ENCODE measurements at places on chromosomes 12 and 14.

GRCh38 chr12:14614704-14615121 lies 47.0 kb upstream of the PLBD1 start:
- DNase-seq = no peak

GRCh38 chr12:103632554-103633216 lies 45.6 kb downstream of the STAB2 start:
- no peak for DNase-seq

DNA sequence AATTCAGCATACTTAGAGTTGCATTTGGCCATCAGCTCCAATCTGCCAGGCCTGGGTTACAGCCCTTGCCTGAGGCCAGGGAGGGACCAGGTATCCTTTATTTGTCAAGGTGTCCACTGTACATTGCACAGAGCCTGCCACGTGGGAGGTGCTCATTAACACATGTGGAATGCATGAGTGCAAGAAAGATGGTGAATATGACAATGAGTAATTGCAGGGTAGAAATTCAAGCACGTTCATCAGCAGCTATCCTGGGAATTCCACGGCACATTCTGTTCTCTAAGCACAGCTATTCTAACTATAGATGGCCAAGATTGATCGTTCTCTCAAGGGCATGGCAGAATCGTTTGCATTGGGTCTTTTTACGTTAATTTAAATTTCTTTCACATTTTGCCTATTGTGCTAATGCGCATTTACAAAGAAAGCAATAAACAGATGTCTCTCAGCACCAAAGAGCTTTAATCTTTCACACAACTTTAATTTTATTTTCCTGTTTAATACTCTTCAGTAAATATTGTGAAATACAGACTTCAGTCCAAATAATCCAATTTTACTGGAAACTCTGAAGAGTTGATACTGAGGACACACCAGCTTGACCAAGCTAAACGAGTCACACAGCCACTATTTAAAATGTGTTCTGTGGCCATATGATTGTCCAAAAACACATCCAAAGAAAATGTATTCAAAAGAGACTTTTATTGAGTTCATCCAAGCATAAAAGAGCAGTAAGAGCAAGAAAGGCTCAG lies 1025.7 kb upstream of the TMEM132C start:
- DNase-seq = no peak

DNA sequence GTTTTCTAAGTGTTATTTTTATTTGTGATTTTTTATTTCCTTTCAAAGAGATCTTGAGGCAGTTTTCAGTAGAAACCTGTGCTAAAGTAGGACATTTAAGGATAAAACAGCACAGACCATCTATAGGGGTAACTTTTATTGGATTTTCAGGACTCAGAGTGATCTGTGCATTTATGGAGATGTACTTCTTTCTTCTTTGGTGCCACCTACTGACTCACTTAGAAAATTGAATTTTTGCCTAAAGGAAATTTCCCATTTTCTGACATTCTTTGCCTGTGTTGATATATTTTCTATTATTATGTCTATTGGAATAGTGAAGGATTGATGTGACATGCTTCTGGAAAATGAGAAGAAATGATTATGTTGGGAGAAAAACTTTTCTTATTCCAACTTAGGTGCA lies 113.0 kb downstream of the UNC79 start:
- no peak for DNase-seq

- DNase-seq = no peak
Observed at GRCh38 chr12:93094988-93095737, 166.1 kb upstream of the EEA1 start.

DNA sequence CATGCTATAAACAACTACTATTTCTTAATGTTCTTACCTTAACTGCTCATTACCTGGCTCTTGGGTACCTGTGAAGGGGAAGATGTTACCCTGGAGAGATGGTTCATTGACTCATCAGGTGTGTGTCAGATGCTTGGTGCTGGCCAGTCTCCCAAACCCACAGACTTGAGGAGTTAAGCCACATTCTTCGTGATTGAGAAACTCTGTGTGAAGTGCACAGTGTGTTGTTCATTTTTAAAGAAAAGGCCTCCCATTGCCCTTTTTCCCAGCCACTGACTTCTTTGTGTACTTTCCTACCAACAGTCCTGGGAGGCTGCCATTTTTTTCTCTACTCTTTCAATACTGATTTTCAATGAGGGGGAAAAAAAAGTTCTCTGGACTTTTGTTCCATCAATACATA lies 3.2 kb downstream of the MGST1 start:
- DNase-seq = no peak

- no peak for DNase-seq
Observed at GRCh38 chr12:7078163-7078562, 14.1 kb downstream of the C1R start.

DNA sequence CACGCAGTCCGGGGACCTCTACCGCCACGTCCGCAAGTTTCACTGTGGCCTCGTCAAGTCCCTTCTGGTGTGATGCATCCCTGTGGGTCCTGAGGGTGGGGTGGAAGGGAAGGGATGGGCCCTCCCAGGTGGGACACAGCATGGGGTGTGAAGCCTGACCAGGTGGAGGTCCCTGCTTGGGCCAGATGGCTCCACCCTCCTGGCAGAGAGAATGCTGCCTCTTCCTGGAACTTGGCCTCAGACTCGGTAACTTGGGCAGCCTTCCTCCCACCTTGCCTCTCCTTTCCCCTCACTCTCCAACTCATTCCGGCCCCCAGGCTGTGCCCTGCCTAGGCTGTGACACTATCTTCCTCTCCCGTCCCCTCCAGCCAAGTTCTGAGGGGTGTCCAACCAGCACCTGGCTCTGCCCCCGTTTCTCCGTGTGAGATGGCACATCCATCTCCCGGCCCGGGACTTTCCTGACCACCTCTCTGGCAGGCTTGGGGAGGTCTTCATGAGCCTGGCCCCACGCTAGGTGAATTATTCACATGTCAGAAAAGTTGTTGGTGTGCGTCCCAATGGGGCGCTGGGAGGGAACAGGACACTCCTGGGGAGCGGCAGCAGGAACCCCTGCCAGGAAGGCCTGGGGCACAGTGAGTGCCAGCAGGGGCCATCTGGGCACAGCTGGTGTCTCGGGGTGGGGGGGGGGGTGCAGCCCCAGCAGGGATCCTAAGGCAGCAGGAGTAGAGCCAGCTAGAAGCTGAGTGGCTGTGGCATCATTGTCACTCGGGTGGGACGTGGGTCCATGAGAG lies 1.7 kb downstream of the ZBTB42 start:
- no peak for DNase-seq

DNA sequence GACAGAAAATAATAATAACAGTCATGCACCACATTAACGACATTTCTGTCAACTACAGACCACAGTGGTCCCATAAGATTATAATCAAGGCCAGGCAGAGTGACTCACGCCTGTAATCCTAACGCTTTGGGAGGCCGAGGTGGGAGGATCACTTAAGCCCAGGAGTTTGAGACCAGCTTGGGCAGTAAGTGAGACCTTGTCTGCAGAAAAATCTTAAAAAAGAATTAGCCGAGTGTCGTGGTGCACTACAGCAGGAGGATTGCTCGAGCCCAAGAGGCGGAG lies 8.6 kb downstream of the NAB2 start:
- no peak for DNase-seq

- no peak for DNase-seq
Observed at GRCh38 chr12:30110958-30111586, 327.3 kb upstream of the TMTC1 start.

GRCh38 chr14:63192085-63192484 lies 12.2 kb upstream of the RHOJ start:
- no peak for DNase-seq
